Activated CD4-positive, CD25-positive, alpha-beta regulatory T cell treated with anti-CD3 and anti-CD28 coated beads, Interleukin-2, amount 50 U/mL, for 72 hours (primary cell): ENCODE measurements at places on chromosomes 12 and 14.

GRCh38 chr14:51207621-51208020 is 32.4 kb upstream of the TMX1 start:
- no peak for DNase-seq

DNA sequence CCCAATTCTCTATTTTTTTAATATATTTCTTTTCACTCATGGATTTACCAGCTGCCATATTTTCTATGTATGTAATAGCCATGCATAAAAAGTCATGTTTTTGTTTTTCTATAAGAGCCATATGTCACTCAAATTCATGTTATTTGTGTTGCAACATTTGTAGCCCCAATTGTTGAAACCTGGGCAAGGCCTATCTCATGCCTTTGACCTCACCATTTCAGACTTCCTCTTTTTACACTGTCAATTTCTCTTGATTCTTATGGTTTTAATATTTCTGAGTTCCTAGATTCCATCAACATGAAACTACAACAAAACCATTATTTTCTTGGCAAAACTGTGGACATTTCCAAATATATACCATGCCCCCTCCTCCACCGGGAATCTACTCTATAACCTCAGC is 647.5 kb downstream of the C12orf50 start:
- no peak for DNase-seq

GRCh38 chr12:19304149-19304750 is 135.0 kb upstream of the AEBP2 start:
- DNase-seq = no peak

GRCh38 chr14:60643463-60644314 is 5.6 kb downstream of the SIX1 start:
- no peak for DNase-seq

GRCh38 chr12:58930770-58931324 is 10.5 kb upstream of the LRIG3 start:
- DNase-seq = no peak

GRCh38 chr14:60736494-60736893 is 1.9 kb downstream of the MNAT1 start:
- no peak for DNase-seq

DNA sequence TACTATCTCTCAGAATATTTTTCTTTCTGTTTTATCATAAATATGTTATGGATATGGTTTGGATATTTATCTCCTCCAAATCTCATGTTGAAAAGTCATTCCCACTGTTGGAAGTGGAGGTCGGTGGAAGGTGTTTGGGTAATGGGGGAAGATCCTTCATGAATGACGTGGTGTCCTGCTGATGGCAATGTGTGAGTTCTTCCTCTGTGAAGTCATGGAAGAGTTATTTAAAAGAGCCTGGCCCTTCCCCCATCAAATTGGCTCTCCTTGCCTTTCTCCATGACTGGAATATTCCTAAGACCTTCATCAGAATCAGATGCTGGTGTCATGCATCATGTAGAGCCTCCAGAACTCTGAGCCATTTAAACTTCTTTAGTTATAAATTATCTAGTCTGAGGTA is 1291.6 kb downstream of the FSCB start:
- no peak for DNase-seq

- DNase-seq = no peak
Observed at GRCh38 chr12:111055181-111055880, 135.0 kb upstream of the MYL2 start.

DNA sequence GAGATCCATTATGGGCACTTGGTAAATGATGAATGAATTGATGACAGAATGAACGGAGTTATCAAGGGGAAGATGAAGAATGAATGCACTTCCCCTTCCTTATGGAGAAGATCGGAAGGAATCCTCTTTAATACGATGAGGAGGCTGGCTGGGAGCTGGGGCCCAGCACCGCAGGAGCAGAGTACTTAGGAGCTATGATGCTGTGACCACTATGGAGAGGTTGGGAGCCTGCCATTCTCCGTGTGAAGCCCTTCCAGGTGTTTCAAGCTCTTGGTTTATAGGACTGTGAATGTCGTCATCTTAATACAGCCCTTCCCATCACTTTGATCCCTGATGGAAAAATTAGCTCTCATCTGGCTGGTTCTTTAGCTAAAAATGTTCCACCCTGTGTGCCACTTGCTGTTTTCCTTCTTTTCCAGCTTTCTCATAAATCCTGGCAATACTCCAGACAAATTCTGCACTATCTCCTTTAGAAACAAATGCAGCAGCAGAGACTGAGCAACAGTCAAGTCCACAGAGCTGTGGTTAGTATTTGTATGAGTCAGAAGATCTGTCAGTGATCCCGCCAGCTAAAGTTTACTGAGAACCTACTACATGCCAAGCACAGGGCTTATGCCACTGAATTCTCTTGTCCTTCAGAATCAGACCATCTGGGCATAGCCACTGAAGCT is 263.1 kb upstream of the CRY1 start:
- DNase-seq = no peak

GRCh38 chr14:82655770-82656169 is 1122.1 kb upstream of the SEL1L start:
- no peak for DNase-seq

- DNase-seq = no peak
Observed at GRCh38 chr14:23227566-23227965, 10.2 kb upstream of the RNF212B start.

DNA sequence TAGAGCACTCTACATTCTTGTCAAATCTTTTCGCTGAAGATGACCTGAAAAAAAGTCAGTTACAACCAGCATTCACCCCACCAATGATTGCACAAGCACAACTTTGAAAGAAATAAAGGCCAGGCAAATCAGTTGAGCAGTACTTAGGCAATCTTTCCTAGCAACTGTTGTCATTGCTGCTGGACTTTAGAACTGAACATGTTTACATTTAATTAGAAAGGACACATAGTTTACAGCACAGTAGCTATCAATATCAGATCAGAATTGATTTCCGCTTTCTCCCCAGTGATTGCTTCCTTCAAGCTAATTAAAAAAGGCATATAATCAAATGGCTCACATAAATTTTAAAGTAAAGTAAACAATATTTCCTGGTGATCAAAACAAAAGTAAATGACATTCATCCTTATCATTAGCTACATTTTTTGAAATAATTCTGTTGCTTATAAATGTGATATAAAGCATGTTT is 128.4 kb downstream of the FOXA1 start:
- no peak for DNase-seq

DNA sequence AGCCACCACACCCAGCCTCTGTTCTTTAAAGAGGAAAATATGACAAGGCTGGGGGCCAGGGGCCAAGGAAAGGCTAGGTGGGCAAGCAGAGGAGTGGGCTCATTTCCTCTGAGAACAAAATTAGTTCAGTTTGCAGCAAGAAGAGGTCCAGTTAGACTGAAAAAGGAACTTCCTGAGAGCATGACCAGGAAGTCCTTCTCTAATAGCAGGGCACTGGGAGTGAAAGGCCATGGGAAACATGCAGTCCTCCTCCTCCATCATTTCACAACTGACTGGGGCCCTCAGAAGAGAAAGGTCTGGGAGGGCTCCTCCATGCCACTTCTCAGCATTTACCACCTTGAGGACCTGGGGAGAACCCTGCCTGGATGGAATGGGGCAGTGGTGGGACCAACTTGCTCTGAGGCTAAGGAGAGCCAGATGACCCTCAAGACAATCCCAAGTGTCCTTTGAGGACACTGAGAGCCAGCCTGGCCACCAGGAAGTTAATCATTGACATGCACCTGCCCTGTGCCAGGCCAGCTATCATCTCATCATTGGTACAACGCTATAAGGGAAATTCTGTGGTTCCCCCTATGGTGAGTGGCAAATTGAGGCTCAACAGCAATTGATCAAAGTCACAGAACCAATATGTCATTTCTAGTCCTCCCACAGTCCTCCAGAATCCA is 2.0 kb downstream of the AQP2 start:
- DNase-seq = no peak

- DNase-seq = no peak
Observed at GRCh38 chr12:1297206-1297605, 297.2 kb downstream of the FBXL14 start.

DNA sequence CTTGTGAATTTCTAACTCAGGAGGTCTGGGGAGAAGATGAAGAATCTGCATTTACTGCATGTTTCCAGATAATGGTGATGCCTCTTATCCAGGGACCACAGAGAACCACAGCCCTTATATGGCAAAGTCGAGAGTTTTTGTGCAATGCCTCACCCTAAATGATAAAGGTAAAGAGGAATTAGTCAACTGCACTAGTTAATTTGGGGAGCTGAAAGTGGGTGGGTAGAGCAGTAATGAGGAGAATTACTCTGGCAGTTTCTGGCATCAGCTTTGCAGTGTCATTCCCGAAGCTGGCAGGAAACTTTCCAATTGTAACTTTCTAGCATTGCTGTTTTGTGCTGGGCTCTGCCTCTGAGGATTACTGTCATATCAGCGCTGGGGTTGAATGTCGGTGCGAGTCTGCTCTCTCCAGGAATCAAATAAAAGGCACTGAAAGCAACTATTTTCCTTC is 10.3 kb downstream of the EGLN3 start:
- DNase-seq = no peak

GRCh38 chr12:32568228-32568627 is 110.9 kb upstream of the DNM1L start:
- no peak for DNase-seq

GRCh38 chr14:72616294-72616693 is 277.6 kb downstream of the DPF3 start:
- DNase-seq = no peak

DNA sequence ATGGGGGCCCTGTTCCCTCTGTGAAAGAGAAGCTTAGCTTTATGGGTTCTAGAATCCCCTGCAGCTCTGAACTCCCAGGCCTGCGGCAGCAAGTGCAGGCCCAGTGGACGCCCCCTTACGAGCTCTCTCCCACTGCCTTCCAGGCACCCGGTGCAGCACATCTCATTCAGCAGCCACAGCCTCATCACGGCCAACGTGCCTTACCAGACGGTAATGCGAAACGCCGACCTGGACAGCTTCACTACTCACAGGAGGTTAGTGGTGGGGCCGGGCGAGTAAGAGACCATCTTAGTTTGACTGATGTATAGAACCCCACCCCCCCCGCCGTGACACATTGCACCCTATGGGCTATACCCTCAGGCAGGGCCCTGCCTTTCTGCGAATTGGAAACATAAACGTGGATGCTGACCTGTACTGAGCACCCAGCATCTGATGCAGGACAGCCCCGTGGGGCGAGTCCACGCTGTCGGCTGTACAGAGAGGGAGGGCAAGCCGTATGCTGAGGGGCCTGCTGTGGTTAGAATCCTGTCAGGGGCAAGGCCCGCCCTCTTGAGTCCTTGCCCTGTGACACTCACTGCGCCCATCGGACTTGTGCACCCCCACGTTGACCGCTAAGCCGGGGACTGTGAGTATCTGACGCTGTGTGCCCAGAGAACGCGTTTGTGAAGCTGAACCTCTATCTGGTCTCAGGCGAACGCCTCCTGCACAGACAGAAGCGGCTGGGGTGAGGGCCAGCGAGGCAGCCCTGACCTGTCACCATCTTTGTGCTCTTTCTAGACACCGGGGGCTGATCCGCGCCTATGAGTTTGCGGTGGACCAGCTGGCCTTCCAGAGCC is 71.7 kb downstream of the TESC start:
- DNase-seq = no peak

DNA sequence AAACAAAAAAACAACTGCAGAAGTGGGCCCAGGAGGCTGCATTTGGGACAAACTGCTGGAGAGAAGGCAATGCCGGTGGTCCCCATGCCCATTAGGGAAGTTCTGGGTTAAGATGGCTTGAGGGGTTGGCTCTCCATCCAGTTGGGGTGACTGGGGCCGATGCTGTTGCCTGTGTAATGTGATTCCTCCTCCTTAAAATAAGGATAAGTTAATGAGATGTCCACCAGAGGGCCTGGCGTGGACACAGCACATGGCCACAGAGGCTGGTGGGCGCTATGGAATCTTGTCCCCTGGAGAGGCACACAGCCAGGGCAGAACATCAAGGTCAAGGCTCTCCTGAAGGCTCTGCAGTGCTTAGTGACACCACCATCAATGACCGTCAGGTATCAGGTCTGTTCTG is 1.0 kb upstream of the TESC start:
- no peak for DNase-seq

DNA sequence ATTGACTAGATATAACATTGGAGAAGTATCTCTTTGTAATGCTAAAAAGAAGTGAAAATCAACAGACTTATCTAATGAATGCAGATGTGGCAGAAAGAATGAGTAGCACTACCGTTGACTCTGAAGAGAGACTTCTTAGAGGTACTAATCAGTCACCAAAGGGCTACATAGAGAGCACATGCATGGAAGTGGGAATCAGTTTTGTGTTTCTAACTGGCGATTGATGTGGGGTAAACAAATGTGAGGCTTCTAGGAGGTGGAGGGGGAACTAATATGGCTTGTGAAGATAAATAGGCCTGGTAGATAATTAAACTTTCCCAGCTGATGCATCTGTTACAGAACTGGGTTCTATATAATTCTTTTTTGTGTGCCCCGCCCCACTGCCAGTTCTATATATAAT is 10.5 kb downstream of the COCH start:
- no peak for DNase-seq

- no peak for DNase-seq
Observed at GRCh38 chr14:64826845-64827244, 52.9 kb downstream of the SPTB start.

DNA sequence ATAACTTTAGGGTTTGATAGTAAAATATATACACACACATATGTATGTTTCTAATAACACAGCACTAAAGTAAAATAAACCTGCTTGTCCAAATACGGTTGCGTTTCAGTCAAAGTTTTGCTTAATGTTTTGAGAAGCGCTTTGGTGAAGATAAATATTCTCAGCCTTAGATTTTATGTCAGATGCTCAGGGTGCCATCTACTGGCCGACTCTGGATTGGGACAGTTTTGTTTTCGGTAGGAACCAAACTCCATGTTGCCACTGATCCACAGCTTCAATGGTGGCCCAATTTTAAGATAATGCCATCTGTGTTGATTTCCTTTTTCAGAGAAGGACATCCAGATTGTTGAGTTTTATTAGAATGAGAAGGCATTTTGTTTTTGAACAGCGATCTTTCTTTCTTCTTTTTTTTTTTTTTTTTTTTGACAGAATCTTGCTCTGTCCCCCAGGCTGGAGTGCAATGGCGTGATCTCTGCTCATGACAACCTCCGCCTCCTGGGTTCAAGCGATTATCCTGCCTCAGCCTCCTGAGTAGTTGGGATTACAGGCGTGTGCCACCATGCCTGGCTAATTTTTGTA is 43.1 kb downstream of the LLPH start:
- DNase-seq = peak; percentile 34

DNA sequence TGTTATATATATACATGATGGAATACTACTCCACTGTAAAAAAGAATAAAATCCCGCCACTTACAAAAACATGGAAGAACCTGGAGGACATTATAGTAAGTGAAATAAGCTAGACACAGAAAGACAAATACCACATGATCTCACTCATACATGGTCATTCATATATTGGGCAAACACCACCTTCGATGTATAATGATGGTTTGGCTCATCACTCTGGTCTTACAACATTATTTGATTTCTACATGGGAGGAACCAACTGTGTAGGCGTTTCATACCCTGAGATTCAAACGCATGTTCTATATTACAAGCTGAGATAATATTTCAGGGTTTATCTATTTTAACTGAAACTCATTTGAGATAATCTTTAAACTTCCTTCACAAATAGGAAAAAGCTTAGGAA is 48.3 kb downstream of the ABCD2 start:
- no peak for DNase-seq
